ENCODE measurements at places on chromosomes 4 and X.

GRCh38 chr4:111761531-111761930, 383.7 kb upstream of the FAM241A start:
- no peak for DNase-seq

GRCh38 chr4:2963966-2964471, 648 bp downstream of the GRK4 start:
- no peak for DNase-seq

DNA sequence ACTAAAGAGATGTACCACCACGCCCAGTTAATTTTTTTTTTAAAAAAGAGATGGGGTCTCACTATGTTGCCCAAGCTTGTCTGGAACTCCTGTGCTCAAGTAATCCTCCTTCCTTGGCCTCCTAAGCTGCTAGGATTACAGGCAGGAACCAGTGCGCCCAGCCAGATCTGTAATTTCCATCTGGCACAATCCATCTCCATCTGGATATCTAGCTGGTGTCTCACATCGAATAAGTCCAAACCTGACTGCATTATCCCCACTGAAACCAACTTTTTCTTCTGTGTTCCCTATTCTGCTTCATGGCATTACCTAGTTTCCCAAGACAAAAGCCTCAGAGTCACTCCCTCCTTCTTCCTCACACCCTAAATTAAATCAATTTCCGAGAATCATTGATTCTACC, 125.8 kb upstream of the TEX13C start:
- no peak for DNase-seq

DNA sequence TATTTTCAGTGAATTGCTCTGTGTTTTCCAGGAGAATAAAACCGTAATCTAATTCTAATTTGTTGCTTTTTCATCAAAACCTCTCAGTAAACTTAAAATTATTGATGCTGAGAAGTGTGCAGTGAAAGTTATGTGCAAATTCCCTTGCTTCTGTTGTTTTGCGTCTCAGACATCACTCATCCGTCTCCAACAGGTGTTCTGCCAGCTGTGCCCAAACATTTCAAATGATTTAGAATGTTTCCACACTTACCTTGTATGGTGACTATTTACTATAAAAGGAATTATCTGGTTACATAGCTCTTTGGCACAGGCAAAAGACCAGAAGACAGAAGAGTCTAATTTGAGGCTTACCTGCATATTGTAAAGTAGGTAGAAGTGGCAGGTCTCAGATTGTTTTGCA, 184.0 kb downstream of the BMPR1B start:
- no peak for DNase-seq

DNA sequence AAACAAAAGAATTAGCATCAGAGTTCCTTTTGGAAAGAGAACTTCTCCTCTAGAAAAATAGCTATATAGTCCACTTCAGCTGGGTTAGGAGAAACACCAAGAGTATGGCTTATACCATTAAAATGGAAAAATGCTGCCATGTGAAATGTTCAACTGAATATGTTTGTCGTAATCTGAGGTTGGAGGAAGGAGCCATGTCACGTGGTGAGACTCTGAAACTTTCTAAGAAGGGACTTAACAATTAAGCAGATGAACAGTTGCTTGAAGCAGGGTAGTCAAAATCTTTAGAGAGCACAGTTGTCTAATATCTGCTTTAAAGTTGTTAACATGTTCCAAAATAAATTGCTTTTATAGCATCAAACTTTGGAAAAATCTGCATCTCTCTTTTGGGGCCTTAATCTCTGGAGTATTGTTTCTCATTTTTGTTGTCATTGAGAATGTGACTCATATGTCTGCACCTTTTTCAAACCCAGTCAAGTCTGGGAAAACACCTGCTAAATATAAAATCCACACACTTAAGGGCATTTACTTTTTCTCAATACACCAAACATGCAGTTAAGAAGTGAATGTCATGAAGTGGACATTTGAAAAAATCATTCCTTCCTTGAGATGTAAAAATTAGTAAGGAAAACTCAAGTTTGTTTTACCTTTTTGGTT, 168.8 kb upstream of the PDE5A start:
- no peak for DNase-seq

GRCh38 chr4:90060039-90060438, 67.2 kb upstream of the CCSER1 start:
- no peak for DNase-seq

DNA sequence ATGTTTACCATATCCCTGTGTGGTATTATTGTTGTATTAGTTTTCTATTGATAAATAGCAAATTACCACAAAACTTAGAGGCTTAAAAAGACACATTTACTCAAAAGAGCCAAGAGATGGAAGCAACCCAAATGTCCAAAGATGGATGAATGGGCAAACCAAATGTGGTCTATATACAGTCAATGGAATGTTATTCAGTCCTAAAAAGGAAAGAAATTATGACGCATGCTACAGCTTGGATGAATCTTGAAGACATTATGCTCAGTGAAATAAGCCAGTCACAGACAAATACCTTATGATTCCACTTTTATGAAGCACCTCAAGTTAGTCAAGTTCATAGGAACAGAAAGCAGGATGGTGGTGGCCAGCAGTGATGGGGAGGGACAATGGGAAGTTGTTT, 144.7 kb downstream of the QDPR start:
- DNase-seq, result no peak
